SJCRH30 (cell line): ENCODE measurements at places on chromosomes 7 and 10. TPM values are rescaled to one million over a fixed set of nuclear protein-coding genes. Genes with fewer than 3 reads are reported as not detected.

The LAMB1 gene
- total RNA-seq: 100 and 106 TPM in 2 replicates

The TFEC gene
- total RNA-seq: 0.47 TPM in 1 of 2 replicates, not detected in the other

The NUTM2E gene
- total RNA-seq: 0.02 and 0.03 TPM in 2 replicates

The ANLN gene
- total RNA-seq: 195 and 215 TPM in 2 replicates

The MNX1 gene
- total RNA-seq: 3.7 and 4.4 TPM in 2 replicates

The FAM180A gene
- 0.12 TPM in 1 of 2 replicates, not detected in the other for total RNA-seq

GRCh38 chr7:48381571-48381970, 210.3 kb downstream of the ABCA13 start:
- no peak for DNase-seq

GRCh38 chr10:73398024-73398423, 15.8 kb downstream of the ANXA7 start:
- DNase-seq: no peak

- DNase-seq: no peak
Observed at GRCh38 chr10:102975483-102976379, 57.6 kb downstream of the CNNM2 start.

- no peak for DNase-seq
Observed at GRCh38 chr7:142933624-142934023, at the start of gene TRPV5. Gene TRPV5 (minus strand): TSS chr7:142933746. CDS start chr7:142933459, 287 bp downstream.

DNA sequence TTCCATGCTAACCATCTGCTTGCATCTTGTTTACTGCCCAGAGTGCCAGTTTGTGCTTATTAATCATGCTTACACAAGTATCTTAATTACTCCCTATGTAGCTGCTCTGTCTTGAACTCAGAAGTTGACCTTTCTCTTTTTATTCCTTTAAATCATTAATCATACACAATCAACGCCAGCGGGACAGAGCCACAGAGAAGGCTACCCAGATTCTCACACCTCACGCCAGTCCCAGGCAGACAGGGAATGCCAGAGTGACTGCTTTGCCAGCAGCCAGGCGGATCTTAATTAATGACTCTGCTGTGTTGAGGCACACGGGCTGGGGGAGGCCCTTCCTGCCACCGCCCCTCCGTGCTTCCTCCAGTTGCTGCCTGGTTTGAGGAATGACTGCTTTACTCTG, 229.4 kb downstream of the LRMDA start:
- no peak for DNase-seq

DNA sequence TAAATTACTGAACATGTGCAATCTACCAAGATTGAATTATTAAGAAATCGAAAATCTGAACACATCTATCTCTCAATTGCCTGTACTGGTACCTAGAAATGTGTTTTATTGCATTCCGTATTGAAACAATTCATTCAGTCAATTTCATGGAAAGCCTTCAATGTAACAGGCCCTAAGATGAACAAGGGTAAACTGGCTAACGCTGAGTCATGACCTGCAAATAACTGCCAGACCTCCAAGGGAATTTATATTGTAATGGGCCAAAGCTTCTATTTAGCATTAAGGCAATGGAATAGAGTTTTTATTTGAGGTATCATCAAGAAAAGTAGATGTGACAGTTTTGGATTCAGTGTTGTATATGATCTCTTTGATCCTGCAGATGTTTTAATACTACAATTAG, 49.9 kb upstream of the CD36 start:
- DNase-seq: no peak

DNA sequence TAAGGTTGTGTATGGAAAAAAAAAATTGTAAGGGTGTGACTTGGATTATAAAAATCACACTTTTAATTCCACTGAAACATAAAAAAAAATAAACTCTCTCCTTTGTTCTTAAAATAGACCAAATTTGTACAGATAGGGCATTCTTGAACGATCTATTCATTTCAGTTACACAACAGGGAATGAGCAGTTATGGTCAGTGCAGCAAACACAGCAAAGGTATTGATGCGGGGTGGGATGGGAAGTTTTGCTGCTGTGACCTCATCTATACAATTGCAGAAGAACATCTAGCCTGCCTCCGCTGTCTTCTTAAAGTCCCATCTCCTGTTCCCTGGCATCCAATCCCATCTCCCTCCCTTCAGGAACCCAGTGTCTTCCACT, 580.2 kb downstream of the SUGCT start:
- DNase-seq: no peak

DNA sequence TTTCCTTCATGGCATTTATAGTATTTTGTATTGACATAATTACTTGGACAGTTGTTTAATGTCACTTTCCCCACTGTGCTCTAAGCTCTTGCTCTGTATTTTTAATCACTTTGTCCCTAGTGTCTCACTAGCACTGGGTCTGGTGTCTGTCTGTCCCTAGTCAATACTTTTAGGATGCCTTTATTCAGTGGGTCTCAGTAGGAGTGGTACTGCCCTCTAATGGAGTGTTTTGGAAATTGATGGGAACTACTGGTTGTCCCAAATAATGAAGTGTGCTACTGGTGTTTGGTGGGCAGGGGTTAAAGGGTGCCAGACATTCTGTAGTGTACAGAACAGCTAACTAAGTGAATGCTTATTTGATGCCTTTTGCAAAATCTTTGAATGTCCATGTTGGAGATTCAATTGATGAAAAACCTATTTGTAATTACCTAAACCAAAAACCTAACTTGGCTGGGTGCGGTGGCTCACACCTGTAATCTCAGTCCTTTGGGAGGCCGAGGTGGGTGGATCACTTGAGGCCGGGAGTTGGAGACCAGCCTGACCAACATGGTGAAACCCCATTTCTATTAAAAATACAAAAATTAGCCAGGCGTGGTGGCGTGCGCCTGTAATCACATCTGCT, 33.3 kb downstream of the CDK14 start:
- peak; percentile 28 for DNase-seq

DNA sequence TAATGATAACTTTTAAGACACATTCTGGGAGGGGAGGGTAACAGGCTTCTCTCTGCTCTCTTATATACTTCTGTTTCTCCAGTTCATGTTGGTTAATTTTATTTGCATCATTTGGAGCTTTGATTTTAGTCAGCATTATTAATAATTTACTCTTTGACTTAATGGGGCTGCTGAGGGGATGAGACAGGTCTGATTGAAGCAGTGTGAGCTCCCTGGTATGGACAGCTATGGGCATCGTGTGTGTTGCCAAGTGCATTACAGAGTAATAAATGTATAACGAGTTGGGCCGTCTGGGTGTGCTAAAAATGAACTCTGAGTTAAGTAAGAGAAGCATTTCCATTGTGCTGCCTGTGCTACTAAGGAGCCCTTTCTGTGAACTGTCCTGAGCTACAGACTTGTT, 31.7 kb upstream of the IKZF1 start:
- DNase-seq: no peak

DNA sequence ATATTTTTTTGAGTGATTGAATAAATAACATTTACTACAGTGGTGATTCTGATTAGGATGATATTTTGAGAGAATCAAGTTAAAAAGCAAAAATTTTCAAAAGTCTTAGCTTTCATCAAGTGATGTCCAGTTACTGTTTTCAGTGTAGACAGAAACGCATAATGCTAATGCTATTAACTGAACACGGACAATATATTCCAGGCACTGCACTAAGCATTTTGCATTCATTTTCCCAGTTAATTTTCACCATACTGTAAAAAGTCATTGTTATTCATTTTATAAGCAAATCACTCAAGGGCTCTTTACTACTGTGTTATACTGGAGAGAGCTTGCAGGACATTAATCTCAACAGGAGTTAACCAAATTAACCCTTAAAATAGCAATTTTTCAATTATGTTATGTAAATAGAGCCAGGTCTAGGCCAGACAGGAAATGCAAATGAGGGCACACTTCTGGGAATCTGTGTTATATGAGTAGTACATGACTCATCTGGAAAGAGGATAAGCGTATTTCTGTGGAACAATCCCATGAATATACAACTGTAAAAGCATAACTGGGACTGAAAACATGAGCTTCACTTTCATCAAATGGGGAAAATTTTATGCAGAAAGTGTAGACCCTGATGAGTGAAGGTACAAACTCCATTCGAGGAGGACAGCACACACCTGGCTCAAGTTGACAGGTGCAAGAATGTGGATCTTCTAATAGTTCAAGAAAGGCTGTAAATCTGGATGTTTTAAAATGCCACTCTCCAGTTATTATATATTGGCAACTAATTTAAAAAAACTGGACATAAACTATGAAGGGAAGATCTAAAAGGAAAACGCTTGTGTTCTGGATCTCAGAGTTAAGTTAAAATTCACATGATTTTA, 75.4 kb downstream of the ANK3 start:
- no peak for DNase-seq
